Activated CD8-positive, alpha-beta memory T cell treated with anti-CD3 and anti-CD28 coated beads for 48 hours (primary cell): ENCODE measurements at places on chromosomes 1 and 21.

- DNase-seq, result no peak
Measured at GRCh38 chr1:220207411-220207810, 64.8 kb downstream of the RAB3GAP2 start.

DNA sequence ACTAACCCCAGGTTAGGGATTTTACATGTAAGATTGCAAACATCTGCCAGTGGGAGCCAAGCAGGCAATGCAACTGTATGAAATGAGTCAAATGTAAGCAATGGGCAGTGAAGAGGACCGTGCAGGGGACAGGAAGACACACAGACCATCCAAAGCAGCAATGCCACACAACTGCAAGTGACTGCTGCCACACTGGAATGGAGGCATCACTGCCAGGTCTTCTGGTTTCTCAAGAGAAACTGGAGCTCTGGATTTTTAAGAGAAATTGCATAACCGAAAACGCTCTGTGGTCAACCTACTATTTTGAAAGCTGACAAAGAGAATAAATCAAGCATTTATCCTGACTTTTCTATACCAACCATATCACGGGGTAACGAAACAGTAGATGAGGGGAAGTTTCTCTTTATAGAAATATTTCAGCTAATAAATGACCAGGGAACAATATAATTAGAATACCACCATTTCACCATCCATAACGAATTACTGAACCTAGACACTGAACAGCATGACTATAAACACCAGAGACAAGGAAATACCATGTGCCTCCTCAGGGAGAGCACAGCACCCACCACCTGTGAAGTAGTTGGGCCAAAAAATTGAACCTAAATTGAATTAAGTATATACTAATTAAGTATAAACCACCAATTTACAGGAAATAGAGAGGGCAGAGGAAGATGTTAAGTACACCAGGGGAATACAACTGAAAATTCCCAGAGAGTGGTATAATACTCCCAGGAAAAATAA lies 4.4 kb downstream of the AK2 start:
- DNase-seq, result no peak

- no peak for DNase-seq
Measured at GRCh38 chr1:48200166-48200900, 22.2 kb upstream of the SLC5A9 start.

GRCh38 chr1:95098196-95098595 lies 19.0 kb upstream of the TLCD4 start:
- no peak for DNase-seq

GRCh38 chr1:202205523-202206190 lies 12.1 kb downstream of the LGR6 start:
- no peak for DNase-seq

GRCh38 chr1:230892018-230892491 lies 23.7 kb upstream of the C1orf198 start:
- DNase-seq, result no peak
